ENCODE measurements at places on chromosomes 5 and 9. TPM values are rescaled to one million over a fixed set of nuclear protein-coding genes. Genes with fewer than 3 reads are reported as not detected.

Gene RGS7BP
- not detected for total RNA-seq

GRCh38 chr9:110650261-110650660 is 18.3 kb upstream of the MUSK start:
- peak; percentile 62 for DNase-seq

Gene SHC3
- 11.7 TPM for total RNA-seq

- no peak for DNase-seq
These were observed 253.8 kb downstream of the ENC1 start for GRCh38 chr5:74386571-74387334.

DNA sequence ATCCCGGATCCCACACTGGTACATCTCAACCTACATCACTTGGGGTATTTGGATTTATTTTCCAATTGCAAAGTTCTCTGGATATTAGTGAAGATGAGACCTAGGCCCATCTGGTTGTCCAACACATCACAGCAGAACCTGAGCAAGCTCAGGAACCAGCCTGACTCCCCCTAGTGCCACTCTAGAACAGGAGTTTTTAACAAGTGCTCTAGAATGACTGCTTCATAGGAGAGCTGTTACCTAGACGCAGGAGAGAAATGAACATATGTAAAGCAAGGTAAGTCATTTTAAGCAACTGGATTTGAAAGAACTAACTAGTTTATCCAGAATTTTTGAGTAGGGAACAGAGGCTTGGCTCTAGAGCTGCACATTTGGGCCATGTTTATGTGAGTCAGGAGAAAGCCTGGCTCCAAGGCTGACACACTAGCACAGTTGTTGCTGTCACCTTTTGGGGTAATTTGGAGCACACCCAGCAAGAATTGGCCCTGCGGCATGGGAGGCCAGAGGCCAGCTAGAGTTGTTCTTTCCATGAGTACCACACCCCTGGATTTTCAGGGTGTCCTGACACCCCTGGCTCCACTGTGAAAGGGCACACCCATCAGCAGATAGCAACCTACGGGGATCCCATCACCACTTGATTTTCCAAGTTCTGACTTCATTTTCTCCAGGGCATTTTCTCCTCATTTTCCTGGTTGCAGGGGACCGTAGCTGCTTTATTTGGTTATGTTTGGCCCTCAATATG is 110.9 kb upstream of the LPAR1 start:
- peak; percentile 13 for DNase-seq

Gene FOXD4
- 0.43 TPM for total RNA-seq

Gene PSAT1
- total RNA-seq: 106 TPM

- peak; percentile 42 for DNase-seq
These were observed 19.7 kb upstream of the TRAF1 start for GRCh38 chr9:120946259-120946658.

GRCh38 chr5:2192496-2192895 is 309.8 kb upstream of the IRX4 start:
- DNase-seq: no peak

DNA sequence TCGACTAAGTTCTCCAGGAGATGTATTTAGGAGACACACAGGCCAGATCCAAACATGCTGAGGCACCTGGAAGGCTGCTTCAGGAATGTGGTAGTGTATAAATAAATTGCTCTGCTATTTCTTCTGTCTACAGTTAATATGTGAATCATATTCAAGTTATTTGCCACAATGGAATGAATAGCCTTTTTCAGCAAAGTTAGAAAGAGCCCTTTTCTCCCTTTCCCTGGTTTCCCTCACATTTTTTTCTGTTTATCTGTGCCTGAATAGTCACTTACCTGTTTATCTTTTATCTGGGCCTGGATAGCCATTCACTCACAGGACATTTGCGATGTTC is 44.1 kb upstream of the CLINT1 start:
- no peak for DNase-seq

DNA sequence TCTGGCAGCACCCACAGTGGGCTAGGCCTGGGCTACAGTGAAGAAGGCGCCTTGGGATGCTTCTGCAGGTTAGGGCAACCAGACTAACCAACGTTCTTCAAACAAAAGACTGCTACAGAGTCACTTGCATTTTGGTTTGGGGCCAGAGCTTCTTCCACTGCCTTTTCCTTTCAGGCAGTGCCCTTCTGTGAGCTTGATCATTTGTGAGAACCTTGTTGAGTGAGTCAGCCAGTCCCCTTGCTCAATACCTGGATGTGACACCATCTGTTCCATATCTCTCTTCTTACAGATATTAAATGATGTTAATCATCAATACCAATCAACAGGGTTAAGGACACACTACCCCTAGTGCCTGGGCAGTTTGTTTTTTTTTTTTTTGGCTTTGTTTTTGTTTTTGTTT is 46.5 kb upstream of the VDAC1 start:
- DNase-seq: peak; percentile 11

Gene TMEFF1
- total RNA-seq: 0.43 TPM

Gene PHPT1
- total RNA-seq: 105 TPM

GRCh38 chr5:154300207-154300883 is 109.8 kb downstream of the GALNT10 start:
- DNase-seq: no peak

DNA sequence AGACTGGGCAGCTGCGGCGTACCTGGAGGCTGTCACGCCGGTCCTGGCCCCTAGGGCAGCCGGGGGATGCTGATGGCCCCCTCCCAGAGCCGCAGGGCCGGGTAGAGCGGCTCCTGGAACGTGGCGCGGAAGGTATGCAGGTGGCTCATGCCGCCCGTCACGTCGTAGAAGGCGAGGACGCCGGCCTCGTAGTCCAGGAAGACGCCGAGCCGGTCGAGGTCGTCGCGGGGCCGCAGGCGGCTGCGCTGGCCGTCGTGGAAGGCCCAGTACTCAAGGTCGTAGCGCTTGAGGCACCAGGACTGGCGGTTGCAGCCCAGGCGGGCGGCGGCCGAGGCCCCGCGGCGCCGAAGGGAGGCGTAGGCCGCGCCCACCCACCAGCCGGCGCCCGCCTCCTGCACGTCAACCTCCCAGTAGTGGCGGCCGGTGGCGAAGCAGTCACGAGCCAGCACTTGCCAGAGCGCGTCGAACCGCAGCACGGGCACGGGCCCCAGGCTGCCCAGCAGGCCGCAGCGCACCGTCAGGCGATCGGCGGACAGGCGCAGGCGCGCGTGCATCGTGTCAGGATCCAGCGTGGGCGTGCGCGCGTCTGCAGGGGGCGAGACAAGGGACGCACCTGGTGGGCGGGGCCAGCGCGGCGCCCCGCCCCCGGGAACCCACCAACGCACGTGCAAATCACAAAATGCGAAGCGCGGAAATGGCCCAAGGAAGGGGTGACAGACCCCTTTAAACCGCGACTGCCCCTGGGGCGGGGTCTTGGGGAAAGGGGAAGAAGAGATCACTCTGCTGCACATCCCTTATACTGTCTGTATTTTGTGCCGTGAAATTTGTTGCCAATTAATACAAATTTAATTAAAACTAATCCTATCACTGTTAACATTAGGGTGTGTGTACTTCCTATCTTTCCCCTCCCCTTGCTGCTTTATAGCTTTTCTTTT is 31.2 kb downstream of the NANS start:
- DNase-seq: peak; percentile 49

Gene HTR4
- total RNA-seq: not detected

GRCh38 chr5:113029614-113030013 is 53.0 kb downstream of the DCP2 start:
- DNase-seq: no peak

Gene ADCY2
- 0.32 TPM for total RNA-seq

DNA sequence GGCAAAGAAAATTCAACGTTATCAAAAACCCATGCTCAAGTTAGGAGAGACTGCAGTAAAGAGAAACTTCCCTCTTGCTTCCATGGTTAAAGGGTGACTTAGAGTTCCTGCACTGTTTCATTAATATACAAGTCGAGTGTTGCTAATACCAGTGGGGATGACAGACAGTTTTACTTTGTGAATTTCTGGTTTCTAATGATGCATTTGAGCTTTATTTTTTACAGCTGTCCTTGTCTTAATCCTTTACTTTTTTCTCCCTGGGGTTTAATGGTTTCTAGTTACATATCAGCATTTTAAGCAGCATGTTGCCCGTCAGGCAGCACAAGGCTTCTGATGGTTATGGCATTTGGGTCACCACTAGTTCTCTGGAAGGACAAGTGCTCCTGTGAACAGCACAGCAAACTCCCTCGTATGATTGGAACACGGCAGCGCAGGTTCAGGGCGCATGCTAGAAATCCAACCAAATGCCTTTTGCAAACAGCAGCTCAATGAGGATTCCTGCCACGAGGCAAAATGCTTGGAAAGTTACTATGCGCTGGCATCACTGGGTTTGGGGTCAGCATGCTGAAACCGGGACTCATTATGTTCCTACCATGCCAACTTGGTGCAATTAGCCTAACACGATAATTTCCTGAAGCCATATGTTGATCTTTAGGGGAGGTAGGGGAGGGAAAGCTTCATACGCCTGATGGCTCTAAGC is 463.8 kb downstream of the BNC2 start:
- DNase-seq: peak; percentile 63

DNA sequence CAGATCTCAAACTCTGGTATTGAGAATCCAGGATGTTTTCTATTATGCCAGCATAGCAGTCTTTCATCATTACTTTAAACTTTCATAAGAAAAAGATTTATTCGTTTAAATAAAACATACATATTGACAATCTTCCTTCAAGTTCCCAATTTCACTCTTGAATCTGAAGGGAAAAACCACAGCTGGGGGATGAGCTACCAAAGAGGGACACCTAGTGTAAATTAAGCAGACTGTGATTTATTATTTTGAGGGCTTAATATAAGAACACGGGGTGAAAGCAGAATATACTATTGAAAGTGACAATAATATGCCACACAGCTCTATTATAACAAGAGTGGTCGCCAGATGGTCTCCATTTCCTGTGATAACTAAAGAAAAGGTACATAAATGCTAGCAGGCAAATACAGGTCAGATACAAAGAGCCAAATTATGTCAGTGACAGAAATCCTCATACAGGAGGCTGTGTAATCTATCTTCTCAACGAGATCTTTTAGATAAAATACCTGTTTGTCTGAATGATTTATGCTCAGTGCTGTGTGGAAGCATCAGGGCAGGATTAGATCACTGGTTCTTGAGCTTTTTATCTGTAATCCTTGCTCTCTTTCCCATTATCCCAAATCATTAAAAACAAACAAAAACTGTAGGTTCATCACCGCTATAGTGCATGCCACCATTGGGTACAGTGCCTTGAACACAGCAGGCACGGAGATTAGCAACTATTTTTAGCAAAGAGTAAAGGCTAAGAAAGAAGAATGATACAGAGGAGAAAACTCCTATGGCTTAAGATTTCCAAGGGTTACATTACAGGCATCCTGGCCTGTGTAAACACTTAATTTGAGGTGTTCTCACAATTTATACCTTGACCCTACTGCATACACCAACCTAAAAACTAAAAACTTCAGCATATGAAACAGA is 116.6 kb downstream of the DROSHA start:
- DNase-seq: no peak

DNA sequence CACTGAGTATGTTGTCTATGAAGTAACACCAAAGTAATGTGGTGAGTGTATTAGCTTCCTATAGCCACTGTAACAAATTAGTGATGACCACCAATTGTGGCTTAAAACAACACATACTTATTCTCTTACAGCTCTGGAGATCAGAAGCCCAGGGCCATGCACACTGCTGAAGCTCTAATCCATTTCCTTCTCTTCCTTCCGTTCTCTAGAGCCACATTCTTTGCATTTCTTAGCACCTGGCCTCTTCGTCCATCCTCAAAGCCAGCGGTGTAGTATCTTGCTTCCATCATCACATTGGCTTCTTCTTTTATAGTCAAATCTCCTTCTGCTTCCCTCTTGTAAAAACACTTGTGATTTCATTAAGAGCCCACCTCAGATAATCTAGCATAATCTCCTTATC is 230.3 kb upstream of the RFX3 start:
- DNase-seq: no peak

DNA sequence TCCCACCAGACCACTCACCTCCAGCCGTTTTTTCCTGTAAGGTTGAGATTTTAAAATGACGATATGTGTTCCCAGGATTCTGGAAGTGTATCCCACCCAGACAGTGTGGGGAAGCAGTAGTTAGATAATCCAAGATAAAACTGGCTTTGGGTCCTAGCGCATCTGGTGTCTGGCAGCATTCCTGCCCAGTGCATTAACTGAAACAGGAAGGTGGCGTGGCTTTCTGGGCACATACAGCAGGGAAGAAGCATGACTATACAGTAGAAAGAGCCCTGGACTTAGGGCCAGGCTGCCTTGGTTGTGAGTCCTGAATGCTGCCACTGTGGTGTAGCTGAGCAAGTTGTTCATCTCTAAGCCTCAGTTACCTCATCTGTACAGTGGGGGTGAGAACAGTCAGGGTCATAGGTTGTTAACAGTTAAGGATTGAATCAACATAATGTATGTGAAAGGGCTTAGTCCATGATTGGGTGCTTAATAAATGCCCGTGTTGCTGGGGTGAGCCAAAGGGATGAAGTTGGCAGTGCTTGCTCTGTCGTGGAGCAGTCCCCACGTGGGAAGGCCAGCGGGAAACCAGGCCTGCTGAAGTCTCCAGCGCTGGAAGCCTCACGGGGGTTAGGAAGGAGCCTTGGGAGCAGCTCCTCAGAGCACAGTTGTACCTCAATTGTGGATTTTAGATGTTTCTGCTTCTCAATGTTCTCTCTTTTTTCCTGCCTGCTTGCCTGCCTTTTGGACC is 18.0 kb downstream of the CLTA start:
- DNase-seq: no peak

- DNase-seq: no peak
These were observed 129.3 kb downstream of the MRPL36 start for GRCh38 chr5:1670351-1670750.

DNA sequence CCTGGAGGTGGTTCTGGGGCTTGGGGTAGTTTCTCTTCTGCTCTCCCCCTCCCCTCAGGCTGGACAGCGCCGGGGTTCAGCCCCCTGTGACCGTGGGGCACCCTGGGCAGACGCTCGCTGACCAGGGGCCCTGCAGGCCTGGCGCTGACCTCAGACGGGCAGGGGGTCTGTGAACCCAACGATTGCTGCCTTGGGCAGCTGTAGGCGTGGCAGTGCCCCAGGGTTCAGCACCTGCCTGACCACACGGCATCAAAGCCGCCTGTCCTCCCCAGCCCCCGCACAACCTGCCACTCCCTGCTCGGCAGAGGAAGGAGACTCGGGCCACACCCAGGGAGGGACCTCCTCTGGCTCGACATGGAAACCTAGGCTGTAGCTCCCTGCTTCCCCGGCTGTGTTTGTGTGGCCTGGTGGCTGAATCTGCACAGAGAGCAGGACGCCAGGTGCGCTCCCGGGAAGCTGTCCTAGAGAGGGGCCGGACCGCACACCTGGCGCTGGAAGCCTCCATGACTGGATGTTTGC is 12.2 kb downstream of the LCN12 start:
- no peak for DNase-seq

GRCh38 chr9:20670395-20670794 is 13.7 kb upstream of the FOCAD start:
- DNase-seq: no peak
